Activated T-cell treated with anti-CD3 and anti-CD28 coated beads for 24 hours (primary cell): ENCODE measurements at places on chromosomes 2 and 18.

GRCh38 chr2:191543708-191544107 lies 134.2 kb upstream of the NABP1 start:
- DNase-seq: no peak

DNA sequence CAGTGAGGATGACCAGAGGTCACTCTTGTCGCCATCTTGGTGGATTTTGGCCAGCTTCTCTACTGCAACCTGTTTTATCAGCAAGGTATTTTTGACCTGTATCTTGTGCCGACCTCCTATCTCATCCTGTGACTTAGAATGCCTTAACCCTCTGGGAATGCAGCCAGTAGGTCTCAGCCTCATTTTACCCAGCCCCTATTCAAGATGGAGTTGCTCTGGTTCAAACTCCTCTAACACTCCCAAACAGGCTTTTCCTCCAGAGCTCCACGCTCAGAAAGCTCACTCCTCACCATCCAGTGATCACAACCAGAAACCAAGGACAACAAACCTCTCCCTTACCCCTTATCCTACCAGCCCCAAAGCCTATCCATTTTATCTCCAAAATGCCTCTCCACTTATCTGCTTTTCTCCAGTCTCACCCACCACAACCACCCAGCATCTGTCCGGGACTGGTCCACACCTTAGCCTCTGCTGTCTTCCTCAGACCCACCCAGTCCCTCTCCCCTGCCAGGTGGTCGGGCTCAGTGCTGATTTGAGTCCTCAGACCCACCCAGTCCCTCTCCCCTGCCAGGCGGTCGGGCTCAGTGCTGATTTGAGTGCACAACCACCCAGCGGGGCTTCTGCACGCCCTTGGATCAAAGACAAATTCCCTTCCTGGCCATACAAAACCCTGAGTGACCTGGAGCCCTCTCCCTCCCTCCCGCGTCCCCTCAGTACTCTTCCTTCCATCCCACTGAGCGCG lies 11.7 kb upstream of the SMAD7 start:
- DNase-seq: no peak

GRCh38 chr2:237667893-237668292 lies 40.5 kb downstream of the LRRFIP1 start:
- no peak for DNase-seq

DNA sequence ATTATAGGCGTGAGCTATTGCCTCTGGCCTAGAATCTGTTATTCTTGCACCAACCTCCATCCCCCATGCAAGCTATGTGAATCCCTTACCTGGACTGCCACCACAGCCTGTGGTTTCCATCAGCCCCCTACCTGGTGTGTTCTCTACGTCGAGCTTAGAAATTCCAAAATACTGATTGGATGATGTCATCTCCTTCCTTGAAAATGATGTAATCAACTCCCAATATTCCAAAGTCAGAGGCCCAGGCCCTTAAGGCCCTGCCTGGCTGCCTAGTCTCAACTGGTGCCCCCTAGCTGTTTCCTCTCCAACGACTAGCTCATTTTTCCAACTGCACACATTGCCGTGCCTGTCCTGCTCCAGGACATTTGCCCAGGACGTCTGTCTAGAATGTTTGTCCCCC lies 41.3 kb upstream of the GBX2 start:
- DNase-seq: no peak

DNA sequence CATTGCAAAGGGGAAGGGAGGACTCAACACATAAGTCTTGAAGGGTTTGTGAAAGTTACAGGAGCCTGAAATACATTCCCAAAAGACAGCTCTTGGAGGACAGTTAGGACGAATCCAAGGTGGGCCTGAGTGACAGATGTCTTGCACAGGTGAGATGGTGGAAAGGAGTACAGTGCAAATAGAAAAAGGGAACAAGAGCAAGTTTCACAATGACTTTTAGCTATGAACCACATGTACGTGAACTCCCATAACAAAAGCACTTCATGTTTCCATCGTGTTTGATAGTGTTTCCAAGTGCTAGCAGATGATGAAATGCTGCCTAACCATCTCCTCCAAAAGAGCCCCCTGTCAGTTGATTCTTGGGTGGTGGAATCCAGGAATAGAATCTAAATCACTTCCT lies 1.8 kb downstream of the IL18RAP start:
- no peak for DNase-seq

DNA sequence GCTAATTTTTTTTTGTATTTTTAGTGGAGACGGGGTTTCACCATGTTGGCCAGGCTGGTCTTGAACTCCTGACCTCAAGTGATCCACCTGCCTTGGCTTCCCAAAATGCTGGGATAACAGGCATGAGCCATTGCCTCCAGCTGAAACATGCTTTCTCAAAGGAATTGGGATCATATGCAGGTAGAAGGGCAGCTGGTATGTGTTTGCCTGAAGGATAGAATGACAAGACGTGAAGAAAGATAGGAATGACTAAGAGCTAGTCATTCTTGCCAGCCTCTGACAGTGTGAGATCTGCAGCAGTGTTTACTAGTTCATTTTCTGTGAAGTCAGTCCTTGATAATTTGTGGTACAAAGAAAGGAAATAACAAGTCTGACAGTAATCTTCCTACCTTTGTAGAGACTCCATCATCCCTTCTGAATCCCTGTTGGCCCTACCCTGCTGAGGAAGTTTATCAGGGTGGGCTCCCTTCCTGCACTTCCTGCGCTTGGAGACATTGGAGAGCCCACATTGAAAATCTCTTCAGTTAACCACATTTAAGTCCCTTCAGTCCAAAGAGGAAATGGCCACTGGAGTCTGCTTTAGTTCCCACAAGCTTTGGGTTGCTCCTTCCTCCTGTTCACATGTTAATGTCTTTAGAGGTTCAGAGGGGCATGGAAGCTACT lies 14.7 kb downstream of the CFLAR start:
- no peak for DNase-seq

- no peak for DNase-seq
Measured at GRCh38 chr2:31828891-31829290, 181.9 kb downstream of the MEMO1 start.

- DNase-seq: no peak
Measured at GRCh38 chr2:32442020-32442467, 85.2 kb downstream of the BIRC6 start.

DNA sequence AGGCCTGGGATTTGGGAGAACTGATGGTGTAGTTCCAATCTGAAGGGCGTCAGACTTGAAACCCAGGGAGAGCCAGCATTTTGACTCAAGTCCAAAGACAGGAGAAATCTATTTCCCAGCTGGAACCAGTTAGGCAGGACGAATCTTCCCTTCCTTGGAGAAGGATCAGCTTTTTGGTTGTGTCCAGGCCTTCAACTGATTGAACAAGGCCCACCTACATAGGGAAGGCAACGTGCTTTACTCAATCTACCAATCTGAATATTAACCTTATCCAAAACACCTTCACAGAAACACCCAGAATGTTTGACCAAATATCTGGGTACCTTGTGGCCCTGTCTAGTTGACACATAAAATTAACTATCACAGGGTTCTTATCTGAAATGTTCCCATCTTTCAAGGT lies 221.9 kb upstream of the DLGAP1 start:
- DNase-seq: no peak

DNA sequence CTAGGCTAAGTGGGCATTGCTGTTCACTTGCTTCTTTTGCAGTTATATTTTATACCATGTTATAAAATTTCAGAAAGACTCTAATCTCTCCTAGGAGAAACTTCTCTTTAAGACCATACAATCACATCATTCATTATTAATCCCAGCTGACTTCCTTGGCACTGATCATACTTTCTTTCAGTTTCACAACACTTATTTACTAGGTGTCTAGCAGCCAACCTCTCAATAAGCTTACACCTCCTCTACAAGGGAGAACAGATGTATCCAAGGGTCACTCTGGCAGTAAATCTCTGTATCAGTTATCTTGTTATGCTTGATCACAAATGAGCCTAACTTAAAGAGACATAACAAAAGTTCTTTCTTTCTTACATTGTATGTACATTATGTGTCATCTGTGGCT lies 69.8 kb upstream of the EPB41L5 start:
- DNase-seq: no peak

DNA sequence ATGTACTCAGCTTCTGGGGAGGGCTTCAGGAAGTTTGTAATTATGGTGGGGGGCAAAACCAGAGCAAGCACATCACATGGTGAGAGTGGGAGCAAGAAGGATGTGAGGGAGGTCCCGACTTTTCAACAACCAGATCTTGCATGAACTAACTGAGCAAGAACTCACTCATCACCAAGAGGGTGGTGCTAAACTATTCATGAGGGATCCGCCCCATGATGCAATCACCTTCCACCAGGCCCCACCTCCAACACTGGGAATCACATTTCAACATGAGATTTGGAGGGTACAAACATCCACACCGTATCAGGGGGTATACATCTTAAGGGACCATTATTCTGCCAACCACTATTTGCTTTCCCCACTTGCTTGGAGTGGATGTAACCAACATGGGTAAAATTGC lies 209.6 kb upstream of the HNRNPA3 start:
- DNase-seq: no peak

GRCh38 chr18:26190506-26190905 lies 35.7 kb upstream of the TAF4B start:
- peak; percentile 8 for DNase-seq

DNA sequence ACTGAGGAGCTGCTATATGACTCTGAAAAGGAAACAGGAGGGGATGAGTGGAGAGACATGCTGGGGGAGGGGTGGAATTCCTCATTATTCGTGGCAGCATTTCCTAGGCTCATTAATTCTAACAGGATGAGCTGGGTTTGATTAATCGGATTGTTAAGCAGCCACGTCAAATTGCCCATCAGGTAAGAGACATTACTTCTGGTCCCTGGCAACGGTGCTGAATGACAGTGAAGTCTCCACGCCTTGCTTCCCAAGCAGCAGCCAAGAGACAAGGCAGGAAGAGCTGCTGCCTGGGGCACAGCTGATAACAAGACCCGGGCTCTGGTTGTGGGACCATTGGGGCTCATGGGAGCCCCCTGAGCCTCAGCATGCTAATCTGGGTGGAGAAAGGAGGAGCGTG lies 86.6 kb downstream of the MARCHF4 start:
- no peak for DNase-seq

GRCh38 chr2:120508567-120509041 lies 162.7 kb downstream of the INHBB start:
- no peak for DNase-seq

DNA sequence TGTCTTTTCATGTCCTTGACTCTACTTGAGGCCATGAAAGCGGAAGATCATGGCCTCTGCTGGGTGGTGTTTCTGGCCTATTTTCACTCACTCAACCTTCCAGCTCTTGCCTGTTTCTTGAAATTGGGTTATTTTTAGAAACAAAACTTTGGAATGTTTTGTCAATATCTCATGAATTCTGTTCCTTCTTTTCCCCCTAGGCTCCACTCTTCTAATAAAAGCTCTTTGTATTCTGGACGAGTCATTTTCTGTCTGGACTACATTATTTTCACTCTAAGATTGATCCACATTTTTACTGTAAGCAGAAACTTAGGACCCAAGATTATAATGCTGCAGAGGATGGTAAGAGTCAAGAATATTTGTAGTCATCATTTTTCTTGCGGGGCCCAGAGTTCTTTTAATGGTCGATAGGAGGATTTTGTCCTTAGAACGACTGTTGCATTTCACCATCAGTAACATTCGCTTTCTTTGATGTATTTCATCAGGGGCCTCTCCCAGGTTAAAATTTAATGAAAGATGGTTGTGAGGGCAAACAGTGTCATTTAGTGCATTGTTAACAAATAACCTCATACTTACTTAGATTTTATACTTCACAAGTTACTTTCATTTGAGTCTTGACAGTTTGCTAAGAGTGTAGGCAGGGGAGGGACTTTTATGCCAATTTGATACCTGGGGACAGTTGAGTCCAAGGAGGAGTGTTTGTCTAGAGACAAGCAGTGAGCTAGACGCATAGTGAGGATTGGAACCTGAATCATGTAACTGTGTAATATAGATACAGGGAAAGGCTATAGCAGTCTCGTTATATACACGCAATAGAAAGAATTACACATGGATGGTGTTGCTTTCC lies 64.6 kb downstream of the TRPM8 start:
- no peak for DNase-seq

GRCh38 chr2:170996316-170996715 lies 67.3 kb downstream of the GORASP2 start:
- DNase-seq: no peak

- no peak for DNase-seq
Measured at GRCh38 chr18:3816610-3817363, 366.8 kb downstream of the TGIF1 start.
